NCI-H2081 treated with DMSO at 0.1 percent for 48 hours (cell line): ENCODE measurements at places on chromosomes 2 and 18.

- no peak for DNase-seq
Observed at GRCh38 chr2:141923657-141924056, 207.2 kb downstream of the LRP1B start.

DNA sequence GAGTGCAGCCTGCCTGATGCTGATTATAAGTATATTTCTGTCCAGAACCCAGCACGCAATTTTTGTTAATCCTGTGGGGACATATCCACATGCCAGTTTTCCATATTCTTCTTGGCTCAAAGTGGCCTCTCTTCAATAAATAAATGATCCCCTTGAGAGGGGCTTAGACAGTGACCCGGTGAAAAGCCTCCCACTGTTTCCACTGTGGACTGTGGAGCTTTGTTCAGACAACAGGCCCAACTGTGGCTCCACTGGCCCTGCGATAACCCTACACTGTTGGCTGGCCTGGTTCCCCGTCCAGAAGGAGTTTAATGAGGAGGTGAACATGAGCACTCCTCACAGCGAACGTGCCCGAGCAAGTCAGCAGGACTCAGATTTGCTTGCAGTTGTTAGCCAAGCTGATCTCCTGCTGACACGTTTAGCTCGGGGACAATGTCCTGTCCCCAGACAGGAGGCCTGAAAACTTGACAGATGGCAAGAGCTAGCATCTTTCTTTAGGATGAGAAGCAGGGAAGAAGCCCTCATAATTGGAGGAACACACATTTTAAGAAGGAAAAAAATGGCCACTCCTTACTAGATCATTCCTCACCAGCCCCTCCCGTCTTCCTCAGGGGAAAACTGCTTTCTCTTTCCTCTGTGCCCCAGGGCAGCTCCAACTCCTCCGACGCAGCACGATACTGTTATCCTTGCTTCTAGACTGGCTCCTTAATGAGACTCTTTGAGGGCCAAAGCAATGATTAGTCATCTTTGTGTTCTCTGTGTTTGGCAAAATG is 20.0 kb upstream of the MTCL1 start:
- DNase-seq: no peak

DNA sequence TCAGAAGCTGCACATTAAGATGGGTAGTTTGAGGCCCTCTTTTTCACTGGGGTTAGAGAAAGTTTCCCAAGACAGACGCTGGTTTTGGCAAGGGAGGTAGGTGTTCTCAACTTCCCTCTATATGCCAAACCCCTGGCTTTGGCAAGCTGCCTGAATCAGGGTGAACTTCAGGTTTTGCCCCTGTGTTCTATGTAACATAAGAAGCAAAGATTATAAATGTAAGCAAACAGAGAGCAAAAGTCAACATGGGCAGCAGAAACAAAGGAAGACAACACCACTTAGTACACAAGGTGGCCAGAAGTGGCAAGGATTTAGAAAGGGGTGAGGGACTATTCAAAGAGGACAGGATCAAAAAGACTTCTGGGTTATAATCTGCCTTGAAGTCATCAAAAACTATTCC is 70.5 kb upstream of the TFCP2L1 start:
- no peak for DNase-seq

DNA sequence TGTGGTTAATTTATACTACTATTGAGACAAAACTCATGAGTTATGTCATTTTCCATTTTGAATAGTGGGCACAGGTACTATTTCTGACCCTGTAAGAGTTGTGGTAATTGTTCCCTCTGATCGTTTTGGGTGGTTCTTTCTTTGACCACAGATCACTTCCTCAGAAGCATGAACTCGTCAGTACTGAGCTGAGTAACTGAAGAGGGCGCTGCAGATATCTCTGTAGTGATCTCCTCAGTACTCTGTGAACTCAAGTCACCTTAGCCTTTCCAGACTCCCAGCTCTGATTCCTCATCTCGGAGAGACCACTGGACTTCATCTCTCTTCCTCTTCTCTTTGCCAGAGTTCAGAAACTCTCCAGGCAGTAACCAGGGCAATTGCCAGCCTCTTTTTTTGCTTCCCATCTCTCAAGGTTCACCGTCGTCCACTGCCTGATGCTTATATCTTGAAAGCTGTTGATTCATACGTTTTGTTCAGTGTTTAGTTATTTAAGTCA is 9.4 kb upstream of the IL1RL1 start:
- no peak for DNase-seq

- no peak for DNase-seq
Observed at GRCh38 chr2:126797622-126798275, 100.9 kb upstream of the TEX51 start.
